ENCODE measurements at places on chromosomes 5 and 9.

DNA sequence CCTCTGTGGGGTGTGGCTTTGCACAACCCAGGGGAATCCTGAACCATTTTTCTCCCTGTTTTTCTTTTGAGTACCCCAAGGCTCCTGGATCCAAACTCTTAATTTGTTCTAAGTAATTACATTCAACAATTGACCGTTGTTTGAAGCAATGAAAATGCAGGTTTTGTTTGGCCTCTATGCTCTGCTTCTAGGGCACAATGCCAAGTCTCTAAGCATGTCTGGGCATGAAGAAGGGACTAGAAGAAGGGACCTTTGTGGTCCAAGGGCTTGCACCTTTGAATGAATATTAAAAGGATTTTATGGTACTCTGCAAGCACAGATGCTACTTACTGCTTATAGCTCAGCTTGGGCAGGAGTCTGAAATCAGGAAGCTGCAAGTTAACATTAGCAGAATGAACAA is 6.6 kb upstream of the ENC1 start:
- no peak for DNase-seq

DNA sequence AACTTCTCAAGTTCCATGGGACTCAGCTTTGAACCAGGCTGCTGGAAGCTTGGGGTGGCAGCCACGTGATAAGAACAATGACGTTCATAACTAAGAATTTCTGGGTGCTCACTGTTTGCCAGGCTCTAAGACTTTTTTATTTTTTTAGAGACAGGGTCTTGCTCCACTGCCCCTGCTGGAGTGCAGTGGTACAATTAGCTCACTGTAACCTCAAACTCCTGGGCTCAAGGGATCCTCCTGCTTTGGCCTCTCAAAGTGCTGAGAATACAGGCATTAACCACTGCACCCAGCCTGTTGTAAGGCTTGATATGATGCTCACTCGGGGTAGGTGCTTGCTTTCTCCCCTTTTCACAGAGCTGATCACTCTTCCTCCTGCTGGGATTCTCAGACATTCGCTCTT is 38.7 kb downstream of the PTPN3 start:
- DNase-seq = no peak

DNA sequence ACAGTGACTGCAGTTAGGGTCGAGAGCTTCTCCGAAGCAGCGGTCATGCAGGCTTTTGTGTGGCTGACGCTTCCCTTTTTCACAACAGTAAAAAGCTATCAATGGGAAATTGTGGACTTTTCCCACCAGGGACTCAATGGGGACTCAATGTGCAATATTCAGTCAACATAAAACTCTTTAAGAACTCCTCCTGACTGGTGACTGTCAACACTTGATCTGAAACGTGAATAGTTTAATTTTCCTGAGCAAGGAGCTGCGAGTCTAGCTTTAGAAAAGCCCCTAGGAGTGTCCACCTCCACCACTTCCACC is 28.7 kb downstream of the EXOC3 start:
- DNase-seq = no peak

DNA sequence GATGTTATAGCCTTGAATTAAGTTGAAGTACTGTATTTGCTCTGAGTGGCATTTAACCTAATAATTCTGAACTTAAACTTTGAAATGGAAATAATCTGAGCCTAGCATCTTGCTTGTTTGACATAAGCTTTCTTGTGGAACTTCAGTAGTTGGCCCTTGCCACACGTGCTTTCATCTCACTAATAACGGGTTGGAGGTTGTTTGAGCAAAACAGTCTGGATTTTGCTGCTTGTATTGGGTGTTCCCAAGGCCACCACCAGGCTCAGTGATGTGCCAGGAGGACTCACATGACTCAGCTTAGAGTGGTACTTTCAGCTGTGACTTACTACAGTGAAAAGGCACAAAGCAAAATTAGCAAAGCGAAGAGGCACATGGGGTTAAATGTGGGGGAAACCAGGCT is 35.7 kb downstream of the SECISBP2 start:
- DNase-seq = no peak

GRCh38 chr9:114181607-114182409 is 26.5 kb downstream of the COL27A1 start:
- no peak for DNase-seq

- DNase-seq = no peak
These were observed 151.1 kb upstream of the POU5F2 start for GRCh38 chr5:93892481-93892880.

DNA sequence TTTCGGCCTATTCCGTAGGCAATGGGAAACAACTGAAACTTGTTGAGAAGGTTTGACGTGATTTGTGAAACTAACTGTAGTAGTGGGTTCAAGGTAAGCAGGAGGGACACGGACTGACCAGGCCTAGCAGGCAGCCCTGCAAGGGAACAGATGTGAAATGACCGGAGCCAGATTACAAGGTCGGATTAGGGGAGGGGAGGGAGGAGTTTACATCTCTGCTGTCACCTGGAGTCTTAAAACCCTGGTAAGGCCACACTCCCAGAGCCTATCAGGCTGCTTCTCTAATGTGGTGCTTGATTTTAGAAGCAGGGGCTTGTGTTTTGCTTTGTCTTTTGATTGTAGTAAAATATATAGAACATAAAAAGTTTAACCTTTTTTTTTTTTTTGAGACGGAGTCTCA is 3.5 kb upstream of the SPTAN1 start:
- DNase-seq = no peak

GRCh38 chr5:69188811-69189161 is 597 bp upstream of the CENPH start:
- DNase-seq = no peak
